ENCODE measurements at places on chromosomes 16 and 17. TPM values are rescaled to one million over a fixed set of nuclear protein-coding genes. Genes with fewer than 3 reads are reported as not detected.

DNA sequence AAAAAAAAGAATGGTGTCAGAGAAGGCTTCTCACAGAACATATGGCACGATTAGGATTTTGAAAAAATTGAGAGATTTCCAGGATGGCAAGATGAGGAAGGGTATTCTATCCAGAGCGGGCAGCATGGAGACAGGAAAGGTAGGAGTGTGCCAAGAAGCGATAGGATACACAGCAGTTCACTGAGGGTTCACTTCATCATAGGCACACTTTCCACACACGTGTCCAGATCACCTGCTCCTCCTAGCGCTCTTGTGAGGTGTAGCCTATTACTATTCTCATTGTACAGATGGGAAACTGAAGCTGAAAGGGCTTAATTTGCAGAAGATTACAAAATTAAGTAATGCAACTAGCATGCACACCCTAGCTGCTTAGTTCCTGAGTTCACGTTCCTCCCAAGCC lies 6.2 kb upstream of the ELAC2 start:
- no peak overlapping the region for H3K4me3 ChIP-seq
- H3K27ac ChIP-seq, result no peak overlapping the region
- no peaks in the 10 kb centered on the region for H3K27me3 ChIP-seq
- H3K36me3 ChIP-seq, result no peaks in the 10 kb centered on the region
- no peak for DNase-seq

GRCh38 chr17:17723354-17724261 lies 42.4 kb downstream of the RAI1 start:
- no peak overlapping the region for H3K27ac ChIP-seq
- no peaks in the 10 kb centered on the region for H3K36me3 ChIP-seq
- no peaks in the 10 kb centered on the region for H3K27me3 ChIP-seq
- DNase-seq, result no peak
- peak overlapping the region; percentile 61 for H3K4me3 ChIP-seq

Gene CENPT
- 19.9 TPM for total RNA-seq

- peak overlapping the region; percentile 68 for H3K27ac ChIP-seq
- no peaks in the 10 kb centered on the region for H3K36me3 ChIP-seq
- no peak for DNase-seq
- peaks cover 57% of the 10 kb centered on the region for H3K4me1 ChIP-seq
- H3K4me3 ChIP-seq, result no peak overlapping the region
- H3K27me3 ChIP-seq, result no peaks in the 10 kb centered on the region
Observed at GRCh38 chr16:85562093-85562786, 50.9 kb upstream of the GSE1 start.

GRCh38 chr16:2458887-2459646 lies 842 bp upstream of the TEDC2 start:
- no peaks in the 10 kb centered on the region for H3K27me3 ChIP-seq
- H3K4me1 ChIP-seq, result peaks cover 4% of the 10 kb centered on the region
- H3K4me3 ChIP-seq, result peak overlapping the region; percentile 56
- H3K27ac ChIP-seq, result peak overlapping the region; percentile 73
- H3K36me3 ChIP-seq, result no peaks in the 10 kb centered on the region

GRCh38 chr17:38443356-38444031 lies 15.2 kb downstream of the ARHGAP23 start:
- no peaks in the 10 kb centered on the region for H3K36me3 ChIP-seq
- no peak for DNase-seq
- peaks cover 45% of the 10 kb centered on the region for H3K4me1 ChIP-seq
- H3K27ac ChIP-seq, result peak overlapping the region; percentile 31
- H3K27me3 ChIP-seq, result no peaks in the 10 kb centered on the region
- H3K4me3 ChIP-seq, result no peak overlapping the region

DNA sequence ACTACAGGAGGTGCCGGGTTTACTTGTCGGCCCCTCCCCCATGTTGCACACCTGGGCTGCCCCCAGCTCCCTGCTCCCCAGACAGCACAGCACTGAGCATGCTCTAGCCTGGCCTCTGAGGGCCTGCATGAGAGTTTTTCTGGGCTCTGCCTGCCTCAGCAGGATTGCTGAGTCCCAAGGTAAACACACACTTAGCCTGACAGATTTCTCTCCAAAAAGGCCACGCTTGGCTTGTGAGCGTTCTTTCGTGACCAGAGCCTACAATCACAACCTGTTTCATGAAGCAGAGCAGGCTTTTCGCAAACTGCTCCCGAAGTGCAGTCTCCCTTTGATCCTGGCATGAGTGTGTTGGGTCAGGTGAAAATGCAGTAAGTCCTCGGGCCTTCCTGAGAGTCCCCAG lies 9.8 kb upstream of the CD300E start:
- DNase-seq, result no peak
- H3K27ac ChIP-seq, result no peak overlapping the region
- H3K4me1 ChIP-seq, result no peaks in the 10 kb centered on the region
- no peak overlapping the region for H3K4me3 ChIP-seq
- peaks cover 12% of the 10 kb centered on the region for H3K27me3 ChIP-seq
- H3K36me3 ChIP-seq, result no peaks in the 10 kb centered on the region
